ENCODE measurements at places on chromosomes 11 and 22.
A peak's percentile ranks its signal among the peaks of the same experiment; 100 is the strongest.

GRCh38 chr22:46233231-46233630 is 16.9 kb downstream of the CDPF1 start:
- peak; percentile 6 for DNase-seq

GRCh38 chr22:45008751-45009605 is 827 bp downstream of the PHF21B start:
- DNase-seq: no peak

DNA sequence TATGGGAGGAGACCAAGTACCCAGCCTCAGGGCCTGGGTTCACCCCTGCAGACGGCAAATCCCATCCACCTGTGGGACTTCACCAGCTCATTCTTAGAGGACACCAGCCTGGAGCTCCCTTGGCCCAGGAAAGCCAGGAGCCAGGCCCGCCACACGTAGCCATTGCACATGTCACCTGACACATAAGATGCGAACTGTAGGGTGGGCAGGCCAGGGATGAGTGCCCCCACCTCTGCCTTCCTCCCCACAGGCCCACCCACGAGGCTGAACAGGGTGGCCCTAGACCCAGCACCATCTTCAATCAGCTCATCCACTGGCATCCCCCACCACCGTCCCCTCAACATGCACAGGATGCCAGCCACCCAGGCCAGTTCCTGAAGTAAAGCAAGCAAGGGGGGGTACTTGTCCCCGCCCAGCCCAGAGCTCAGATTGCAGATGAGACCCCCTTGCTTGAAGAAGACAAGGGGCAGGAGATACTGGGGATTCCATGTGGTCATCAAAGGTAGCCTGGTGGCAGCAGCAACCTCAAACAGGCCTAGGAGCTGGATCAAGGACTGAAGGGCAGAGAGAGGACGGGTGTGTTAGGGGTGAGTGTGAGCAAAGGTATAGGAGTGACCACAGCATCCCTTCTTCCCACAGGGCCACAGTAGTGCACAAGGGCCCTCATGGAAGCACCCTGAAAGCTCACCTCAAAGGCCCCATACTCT is 45.6 kb downstream of the IGLL5 start:
- no peak for DNase-seq

- no peak for DNase-seq
These were observed 2.5 kb downstream of the CELF1 start for GRCh38 chr11:47550288-47551047.

DNA sequence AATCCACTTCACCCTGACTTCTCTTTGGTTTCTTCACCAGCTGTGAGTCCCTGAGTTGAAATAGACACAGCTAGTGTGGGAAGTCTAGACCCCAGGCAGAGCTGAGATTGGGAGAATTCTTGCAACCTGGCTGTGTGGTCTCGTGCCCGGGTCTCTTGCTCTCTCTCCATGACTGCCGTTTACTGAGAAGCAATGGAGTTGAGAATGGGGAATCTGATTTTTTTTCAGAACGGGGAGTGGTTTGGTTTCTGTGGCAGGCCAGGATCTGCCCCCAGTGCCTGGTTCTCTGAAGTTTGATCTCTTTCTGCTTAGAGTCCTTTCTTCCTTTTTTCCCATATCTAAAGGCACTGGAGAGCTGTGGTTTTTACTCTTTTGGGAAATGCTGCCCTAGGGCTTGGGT is 1.5 kb downstream of the SIDT2 start:
- DNase-seq: peak; percentile 12

- DNase-seq: no peak
These were observed 47.6 kb downstream of the GGTLC2 start for GRCh38 chr22:22691716-22692701.

DNA sequence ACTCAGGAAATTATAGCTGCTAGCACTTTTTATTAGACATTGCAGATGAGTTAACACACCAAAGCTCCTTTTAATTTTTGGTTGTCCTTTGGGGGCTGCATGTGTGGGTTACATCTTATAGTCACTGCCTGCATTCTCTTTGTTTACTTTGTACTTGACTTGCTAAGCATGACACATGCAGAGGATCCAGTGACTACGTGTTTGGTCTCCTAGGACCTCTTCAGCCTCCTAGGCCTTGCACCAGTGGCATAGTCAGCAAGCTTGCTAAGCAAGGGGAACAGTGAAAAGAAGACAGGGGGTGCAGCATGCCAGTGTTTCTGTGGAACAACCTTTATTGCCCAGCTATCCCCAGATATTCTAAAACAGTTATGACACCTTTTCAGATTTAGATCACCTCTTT is 108.2 kb downstream of the PAX6 start:
- peak; percentile 5 for DNase-seq

GRCh38 chr11:15342163-15342562 is 227.4 kb downstream of the INSC start:
- no peak for DNase-seq

DNA sequence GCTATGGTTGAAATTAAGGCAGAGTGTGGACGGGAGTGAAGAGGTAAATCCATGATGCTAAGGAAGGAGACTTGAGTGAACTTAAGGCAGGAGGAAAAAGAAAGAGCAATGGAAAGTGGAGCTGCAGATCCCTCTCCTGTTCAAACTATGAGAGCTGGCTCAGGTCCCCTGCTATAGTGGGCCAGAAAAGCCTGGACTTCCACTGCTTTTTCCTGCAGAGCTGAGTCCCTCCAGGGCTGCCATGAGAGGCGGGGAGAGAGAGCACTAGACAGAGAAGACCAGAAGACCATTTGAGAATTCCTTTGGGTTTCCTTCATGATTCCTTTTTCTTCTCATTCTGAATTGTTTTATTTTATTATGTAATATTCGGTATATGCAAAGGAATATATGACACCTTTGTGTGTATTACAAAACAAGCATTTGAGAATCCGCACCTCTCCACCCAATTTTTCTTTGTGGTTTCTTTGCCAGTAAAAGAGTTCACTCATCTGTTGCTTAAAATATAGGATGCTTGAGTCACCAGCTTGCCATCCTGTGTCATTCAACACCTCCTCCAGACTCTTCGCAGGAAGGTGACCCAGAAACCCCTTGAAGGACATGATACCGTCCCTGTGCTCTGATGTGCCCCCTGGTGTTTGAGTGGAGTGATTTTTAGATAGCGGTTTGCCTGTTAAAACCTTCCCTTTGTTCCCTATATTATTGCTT is 24.4 kb downstream of the SREBF2 start:
- DNase-seq: peak; percentile 56

DNA sequence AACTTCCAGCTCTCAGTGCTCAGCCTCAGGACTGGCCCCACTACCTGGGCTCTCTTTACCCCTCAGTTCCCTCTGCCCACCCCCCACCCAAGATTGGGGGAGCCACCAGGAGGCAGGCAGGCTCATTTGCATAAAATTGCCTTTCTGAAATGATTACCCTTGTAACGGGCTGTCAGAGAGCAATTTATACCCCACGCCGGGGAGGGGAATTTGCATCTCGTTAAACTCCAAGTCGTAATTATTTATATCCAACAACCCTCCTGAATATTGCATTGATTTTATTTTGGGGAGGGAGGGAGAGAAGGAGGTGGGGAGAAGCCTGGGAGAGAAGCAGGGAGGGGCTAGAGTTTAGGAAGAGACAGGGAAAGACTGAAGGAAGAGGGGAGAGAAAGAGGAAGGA is 8.3 kb downstream of the NRXN2 start:
- no peak for DNase-seq

GRCh38 chr11:10285148-10285802 is 8.7 kb downstream of the SBF2 start:
- DNase-seq: no peak

GRCh38 chr11:78931891-78932290 is 357.2 kb upstream of the NARS2 start:
- DNase-seq: no peak

- peak; percentile 40 for DNase-seq
These were observed 103.6 kb downstream of the NECTIN1 start for GRCh38 chr11:119625206-119625978.

- DNase-seq: no peak
These were observed 154.2 kb upstream of the TTC12 start for GRCh38 chr11:113159988-113160807.

DNA sequence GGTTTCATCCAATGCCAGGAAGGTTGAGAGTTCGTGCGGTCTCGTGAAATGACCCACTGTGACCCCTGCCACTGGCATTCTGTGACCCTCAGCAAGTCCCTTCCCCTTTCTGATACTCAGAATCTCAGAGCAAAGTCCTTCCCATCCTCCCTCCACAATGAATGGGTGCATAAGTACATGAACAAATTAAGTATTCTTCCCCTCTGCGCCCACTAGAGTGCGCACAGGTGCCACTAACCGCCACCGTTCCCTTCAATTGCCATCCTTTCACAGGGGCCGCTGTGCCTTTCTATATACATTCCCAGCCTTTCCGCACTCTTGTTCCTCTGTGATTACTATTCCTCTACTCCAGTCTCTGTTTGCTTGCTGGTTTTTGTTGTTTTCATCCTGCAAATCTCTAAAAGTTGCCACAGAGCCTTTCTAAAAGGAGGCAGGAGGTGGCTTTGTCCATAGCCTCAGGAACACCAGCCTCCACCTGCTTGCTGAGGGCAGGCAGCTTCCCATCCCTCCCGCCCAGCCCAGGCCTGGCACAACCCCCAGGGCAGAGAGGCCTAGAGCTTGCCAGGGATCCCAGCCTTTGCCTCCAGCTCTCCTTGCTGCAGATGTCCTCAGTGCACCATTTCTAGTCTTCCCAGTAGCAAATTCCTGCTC is 6.7 kb upstream of the AP1B1 start:
- DNase-seq: peak; percentile 72

DNA sequence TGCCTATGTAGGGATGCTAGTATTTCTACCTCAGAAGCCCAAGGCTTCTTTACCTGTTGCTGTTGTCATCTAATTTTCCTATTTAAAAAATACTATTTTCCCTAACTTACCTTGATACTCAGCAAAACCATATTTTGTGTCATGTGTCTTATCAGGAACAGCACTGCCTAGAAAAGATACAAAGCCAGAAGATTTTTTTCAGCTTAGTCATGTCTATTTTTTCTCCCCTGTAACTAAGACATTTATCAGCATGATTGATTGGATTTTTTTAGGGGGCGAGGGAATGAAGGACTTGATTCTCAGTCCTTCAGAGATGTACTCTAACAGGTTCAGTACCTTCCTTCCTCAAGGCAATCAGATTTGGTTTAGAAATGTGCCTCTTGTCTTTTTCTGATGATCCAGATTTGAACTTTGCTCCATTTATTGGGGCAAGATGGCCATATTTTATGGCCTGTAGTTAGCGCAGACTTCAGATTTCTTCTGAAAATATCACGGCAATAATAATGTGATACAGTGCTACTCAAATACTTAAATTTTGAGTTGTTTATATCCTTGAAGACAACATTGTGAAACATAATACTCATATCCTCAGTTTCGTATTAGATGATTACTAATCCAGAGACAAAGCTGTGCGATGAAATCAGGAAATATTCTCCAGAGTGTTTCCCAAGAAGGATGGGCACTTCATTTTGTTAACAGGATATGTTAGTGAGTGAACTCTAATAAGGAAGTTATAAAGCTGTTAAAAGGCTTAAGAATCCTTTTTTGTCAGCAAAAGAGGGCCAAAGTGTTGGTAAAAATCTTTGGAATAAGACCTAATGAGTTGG is 3.8 kb upstream of the PIK3IP1 start:
- peak; percentile 20 for DNase-seq

DNA sequence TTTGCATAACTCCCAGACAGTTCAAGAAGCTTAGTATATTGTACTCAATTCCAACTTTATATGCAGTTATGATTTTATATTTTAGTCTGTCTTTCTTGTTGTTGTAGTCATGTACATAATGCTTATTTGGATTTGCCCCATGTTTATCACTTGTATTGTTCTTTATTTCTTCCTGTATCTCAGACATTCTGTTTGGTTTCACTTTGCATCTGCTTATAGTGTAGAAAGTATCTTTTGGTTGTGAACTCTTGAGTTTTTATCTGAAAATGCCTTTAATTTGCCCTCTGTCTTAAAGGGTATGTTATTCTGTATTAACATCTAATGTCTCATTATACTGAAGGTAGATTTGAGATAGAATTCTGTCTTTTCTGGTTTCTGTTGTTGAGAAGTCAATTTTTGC is 275.4 kb downstream of the DYNC2H1 start:
- DNase-seq: no peak

DNA sequence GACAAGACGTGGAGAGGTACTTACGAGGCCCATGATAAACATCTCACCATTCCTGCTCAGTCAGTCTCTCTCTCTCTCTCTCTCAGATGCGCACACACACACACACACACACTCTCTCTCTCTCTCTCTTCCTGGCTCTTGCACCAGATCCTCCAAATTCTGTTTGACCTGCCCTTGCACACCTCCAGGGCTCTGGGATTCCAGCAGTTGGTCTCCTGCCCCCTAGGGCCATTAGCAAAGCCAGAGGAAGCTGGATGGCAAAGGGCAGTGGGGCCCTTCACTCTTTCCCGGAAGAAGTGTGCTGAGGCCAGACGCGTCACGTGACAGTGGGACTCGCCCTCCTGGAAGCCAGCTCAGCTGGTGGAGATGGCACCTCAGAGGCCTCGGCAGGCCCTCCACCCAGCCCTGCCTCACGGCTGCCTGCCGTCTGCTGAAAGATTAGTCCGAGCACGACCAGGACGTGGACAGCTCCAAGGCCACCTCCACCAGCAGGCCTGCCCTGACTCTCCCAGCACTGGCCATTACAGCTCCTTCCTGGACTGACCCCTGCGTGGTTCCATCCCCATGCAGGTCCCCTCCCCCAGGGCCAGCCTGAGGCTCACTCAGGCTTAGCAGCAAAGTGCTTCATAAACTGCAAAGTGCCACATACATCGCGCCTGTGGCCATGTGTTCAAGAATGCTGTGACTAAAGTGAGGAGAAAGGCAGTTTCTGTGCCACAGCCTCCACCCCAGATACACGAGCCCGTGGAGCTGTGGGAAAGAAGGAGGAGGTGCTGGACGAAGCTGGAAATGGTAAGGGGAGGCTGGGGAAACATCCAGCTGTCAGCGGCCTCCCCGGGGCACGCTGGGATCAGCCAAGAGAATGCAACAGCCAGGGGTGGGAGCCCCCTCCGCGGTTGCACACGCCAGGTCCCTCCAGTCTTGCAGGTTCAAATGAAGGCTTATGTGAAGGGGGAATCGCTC is 3.7 kb downstream of the PDGFB start:
- DNase-seq: no peak

DNA sequence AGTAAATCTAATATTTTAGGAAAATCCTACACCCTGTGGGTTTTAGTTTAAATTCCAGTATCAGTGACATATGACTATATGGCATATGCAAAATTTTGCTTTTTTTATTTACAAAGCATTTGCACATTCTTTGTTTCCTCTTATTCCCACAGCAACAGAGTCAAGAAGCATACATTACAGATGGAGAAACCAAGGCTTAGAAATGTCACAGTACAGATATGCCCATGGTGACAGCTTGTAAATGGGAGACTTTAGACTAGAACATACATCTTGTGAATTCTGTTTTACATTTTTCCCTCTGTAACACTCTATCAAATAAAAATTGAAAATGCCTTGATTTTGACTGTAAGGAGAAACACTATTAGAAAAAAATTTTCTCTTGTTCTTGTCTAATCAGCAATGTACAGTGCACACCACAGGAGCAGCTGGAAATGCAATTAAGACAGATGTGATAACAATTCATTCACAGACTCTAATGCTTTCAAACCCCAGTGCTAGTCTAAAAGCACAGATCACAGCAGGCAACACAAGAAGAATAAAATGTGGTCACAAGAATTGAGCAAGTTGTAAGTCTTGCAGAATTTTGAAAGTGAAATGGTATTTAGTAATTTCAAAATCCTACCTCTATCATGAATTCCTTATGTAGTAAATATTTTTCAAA is 375.9 kb downstream of the LUZP2 start:
- DNase-seq: no peak

- peak; percentile 34 for DNase-seq
These were observed 186.2 kb downstream of the SPON1 start for GRCh38 chr11:14148653-14149273.

Measured in fibroblast of upper back skin (primary cell).